ENCODE measurements at places on chromosomes 11 and 22.
A peak's percentile ranks its signal among the peaks of the same experiment; 100 is the strongest.

GRCh38 chr11:76765863-76766350, 17.2 kb upstream of the TSKU start:
- H3K27ac ChIP-seq: no peak overlapping the region
- no peak for DNase-seq
- H3K4me1 ChIP-seq: peaks cover 43% of the 10 kb centered on the region
- H3K4me3 ChIP-seq: no peak overlapping the region
- H3K27me3 ChIP-seq: peaks cover 12% of the 10 kb centered on the region

DNA sequence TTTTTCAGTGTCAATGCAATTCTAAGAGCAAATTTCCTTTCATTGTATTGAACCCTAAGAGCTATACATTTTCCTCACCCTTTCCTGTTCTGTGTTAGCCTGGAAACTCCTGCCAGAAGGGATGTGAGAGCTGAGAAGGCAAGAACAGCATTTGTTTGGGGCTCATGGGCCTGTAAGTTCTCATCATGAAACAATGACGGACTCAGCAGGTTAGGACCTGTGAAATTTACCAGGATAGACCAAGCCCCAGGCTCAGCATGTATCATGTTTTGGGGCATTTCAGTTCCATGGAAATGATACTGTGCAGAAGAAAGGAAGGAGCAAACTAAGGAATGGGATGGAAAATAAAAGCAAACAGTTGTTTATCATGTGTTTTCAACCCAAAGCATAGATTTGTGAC, 41.6 kb downstream of the NTM start:
- H3K27ac ChIP-seq: no peak overlapping the region
- no peaks in the 10 kb centered on the region for H3K36me3 ChIP-seq
- no peak overlapping the region for H3K4me3 ChIP-seq

GRCh38 chr11:67120881-67121710, 2.0 kb downstream of the KDM2A start:
- H3K4me1 ChIP-seq: peaks cover 24% of the 10 kb centered on the region
- peaks cover 22% of the 10 kb centered on the region for H3K36me3 ChIP-seq
- H3K4me3 ChIP-seq: peak overlapping the region; percentile 94

DNA sequence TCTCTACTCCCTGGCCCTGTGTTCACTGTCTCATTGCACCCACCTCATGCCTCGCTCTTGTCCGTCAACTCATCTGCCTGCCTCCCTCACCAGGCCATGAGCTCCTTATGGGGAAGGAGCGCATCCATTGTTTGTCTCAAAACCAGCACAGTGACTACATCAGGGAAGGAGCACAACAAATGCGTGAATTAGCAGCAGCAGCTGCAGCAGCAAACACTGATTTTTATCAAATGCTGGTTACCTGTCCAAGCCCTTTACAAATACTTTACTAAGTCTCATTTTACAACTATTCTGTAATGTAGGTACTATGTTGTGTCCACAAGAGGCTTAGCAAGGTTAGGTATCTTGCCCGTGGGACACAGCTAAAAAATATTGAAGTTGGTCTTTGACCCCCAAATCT, 85.9 kb upstream of the PLET1 start:
- no peaks in the 10 kb centered on the region for H3K36me3 ChIP-seq
- no peak overlapping the region for H3K4me3 ChIP-seq
- peaks cover 6% of the 10 kb centered on the region for H3K4me1 ChIP-seq
- H3K27me3 ChIP-seq: peaks cover under 1% of the 10 kb centered on the region
- no peak overlapping the region for H3K27ac ChIP-seq
- DNase-seq: no peak

DNA sequence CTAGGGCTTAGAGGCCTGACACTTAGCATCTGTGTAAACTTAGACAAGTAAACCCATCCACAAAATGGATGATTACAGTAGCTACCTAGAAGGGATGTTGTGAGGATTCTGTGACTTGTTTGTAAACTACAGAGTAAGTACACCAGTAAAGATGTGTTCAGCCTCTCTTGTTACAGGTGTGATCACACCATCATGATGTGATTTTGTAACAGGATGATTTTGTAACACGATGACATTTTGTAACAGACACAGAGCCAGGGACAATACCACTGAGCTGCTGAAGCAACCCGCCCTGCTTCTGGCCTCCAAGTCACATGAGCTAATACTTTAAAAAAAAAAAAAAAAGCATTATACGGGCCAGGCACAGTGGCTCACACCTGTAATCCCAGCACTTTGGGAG, 17.0 kb downstream of the FADD start:
- DNase-seq: no peak
- peaks cover 38% of the 10 kb centered on the region for H3K36me3 ChIP-seq
- peaks cover 6% of the 10 kb centered on the region for H3K27me3 ChIP-seq
- no peak overlapping the region for H3K4me3 ChIP-seq
- peaks cover 18% of the 10 kb centered on the region for H3K4me1 ChIP-seq
